Activated CD4-positive, alpha-beta T cell treated with anti-CD3 and anti-CD28 coated beads, Interleukin-2, amount 50 U/mL, for 1 hour (primary cell): ENCODE measurements at places on chromosomes 1 and 21.

DNA sequence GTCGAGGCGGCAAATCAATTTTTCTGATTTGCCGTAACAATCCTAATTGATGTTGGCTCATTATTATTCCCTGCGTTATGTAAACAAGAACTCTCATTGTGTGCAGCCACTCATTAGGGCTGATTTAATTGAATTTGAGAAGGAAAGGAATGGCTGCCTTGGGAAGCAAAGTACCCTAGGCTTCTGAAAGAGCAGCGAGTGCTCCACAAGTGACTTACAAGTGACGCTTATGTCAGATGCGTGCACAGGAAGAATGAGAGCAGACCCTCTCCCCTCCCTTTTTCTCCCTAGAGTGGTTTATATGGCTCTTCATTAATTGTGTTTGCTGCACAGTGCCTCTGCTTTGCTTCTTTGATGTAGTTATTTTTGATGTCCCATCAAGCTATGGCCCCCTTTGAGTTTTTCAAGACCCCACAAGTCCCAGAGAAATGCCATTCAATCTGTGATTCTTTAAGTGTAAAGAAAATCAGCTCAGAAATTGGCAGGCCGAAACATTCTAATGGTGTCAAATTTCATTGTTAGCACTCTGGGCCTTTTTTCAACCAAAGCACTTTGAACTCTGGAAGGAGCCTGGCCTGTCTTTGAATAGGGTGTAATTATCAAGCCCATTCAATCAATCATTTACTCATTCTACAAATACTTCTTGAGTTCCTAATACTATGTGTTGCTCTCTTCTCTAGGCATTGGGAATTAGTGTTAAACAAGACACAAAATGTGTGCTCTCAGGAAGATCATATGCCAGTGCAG, 86.8 kb upstream of the VAV3 start:
- no peak for DNase-seq

GRCh38 chr1:28058971-28059878, 29.2 kb downstream of the EYA3 start:
- DNase-seq = no peak

- no peak for DNase-seq
Measured at GRCh38 chr1:161163793-161164192, 2.4 kb upstream of the PPOX start.

DNA sequence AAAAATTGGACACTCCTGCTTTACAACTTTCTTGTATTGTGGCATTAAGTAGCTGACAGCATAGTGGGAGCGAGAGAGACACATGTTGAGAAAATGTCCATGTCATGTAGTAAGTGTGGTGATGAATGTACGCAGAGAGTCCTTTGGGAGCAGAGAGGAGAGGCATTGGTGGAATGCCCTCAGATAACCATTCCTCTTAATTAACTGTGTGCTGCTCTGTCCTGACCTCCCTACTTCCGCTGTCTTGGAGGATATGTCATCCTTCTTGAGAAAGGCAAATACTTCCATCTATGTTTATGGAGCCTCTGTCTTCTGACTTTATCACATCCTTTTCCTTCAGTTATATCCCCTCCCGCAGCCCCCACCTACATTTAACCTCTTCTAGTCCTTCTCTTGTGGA, 38.4 kb downstream of the F3 start:
- no peak for DNase-seq

DNA sequence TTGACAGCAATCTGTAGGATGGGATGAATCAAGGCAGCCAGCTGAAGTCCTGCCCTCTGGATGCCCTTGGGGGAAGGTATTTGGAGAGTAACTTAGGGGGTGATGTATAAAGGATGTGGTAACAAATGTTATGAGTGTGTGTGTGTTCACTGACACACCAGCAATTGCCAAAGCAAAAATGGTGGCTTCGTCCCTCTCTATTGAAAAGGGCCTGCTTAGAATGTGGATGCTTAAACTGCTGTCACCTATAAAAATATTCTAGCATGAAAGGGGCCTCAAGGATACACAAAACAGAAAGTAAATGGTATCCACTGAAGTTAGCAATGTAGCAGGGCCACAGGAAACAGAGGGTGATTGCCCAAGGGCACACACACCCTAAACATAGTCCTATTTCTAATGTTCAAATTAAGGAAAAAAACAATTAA, 15.1 kb upstream of the AIM2 start:
- no peak for DNase-seq

- no peak for DNase-seq
Measured at GRCh38 chr1:200367841-200368534, 41.8 kb downstream of the ZNF281 start.
